ENCODE measurements at places on chromosomes 3 and 15.

- DNase-seq = no peak
Measured at GRCh38 chr15:48963524-48964113, at the start of gene SHC4. SHC4 (minus strand) TSS chr15:48963919; CDS start chr15:48963015, 904 bp downstream.

GRCh38 chr3:55623786-55624185 is 136.7 kb upstream of the WNT5A start:
- no peak for DNase-seq

GRCh38 chr15:45918839-45919238 is 284.0 kb downstream of the SQOR start:
- no peak for DNase-seq

GRCh38 chr3:183844606-183845005 is 19.2 kb upstream of the MAP6D1 start:
- DNase-seq = no peak

DNA sequence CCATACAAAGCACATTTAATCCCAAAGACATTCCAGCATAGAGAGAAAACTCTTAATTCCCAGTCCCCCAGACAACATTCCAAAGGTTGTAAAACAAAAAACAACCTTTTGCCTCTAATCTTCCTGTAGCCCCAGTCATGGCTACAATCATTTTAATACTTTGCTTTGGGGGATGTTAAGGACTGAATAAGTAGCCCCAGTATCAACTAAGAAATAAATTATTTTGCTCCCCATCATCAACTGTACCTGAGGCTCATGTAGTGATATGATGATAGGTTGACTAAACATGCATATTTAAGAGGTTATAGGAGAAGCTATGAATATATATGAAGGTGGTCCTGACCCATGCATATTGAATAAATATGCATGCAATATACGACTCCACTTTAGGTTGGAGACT is 40.6 kb downstream of the PRR20G start:
- no peak for DNase-seq

GRCh38 chr3:196168808-196169391 is 42.3 kb downstream of the ZDHHC19 start:
- DNase-seq = no peak

DNA sequence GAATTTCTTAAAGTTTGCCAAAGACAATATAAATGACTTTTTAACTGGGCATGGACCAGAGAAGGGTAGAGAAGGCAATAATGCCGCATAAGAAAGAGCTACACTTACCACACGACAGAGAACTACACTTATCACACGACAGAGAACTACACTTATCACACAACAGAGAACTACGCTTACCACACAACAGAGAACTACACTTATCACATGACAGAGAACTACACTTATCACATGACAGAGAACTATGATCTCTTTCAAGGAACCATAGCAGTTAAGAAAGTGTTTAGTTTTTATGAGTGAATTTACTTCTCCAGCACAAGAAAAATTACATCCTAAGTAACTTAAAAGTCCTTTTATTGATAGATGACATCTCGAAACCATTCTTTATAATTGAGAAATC is 32.0 kb downstream of the DCUN1D1 start:
- DNase-seq = no peak

DNA sequence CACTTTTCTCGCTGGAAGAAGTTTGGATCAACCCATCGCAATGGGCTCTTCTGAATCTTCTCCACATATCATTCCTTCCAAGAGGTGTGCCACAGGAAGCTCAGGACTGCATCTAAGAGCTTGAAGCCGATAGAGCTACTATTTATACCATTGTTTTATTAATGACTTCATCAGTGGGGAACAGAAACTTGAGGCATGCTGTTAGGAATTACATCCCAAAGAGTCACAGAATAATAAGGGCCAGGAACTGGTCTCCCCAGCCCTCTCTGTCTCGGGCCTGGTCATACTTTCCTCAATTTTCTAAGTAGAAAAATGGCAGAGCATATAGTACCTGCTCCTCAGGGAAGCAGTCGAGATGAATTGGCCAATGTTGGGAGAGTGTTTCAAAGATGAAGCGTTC is 16.9 kb upstream of the C15orf61 start:
- DNase-seq = no peak

DNA sequence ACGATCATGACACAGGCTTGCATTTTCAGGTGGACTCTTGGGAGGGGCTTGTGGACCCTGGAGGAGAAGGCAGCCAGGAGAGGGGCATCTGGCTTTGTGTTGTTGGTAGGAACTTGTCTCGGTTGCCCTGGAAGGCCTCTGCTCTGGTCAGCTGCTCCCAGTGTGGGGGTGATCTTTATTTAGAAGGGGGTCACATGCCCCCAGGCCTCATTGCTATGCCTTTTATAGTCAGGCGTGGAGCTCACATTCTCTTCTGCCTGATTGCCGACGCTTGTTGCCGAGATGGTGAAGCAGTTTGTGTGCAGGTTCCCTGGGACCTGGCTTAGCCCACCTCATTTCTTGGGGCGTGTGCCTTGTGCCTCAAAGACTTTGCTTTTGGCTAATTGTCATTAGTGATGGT is 66.6 kb downstream of the IGF1R start:
- DNase-seq = no peak

GRCh38 chr3:124168271-124168670 is 176.3 kb upstream of the ROPN1 start:
- no peak for DNase-seq

- DNase-seq = no peak
Measured at GRCh38 chr3:194401868-194402329, 2.8 kb upstream of the GP5 start.

- DNase-seq = no peak
Measured at GRCh38 chr3:181796641-181797040, 84.9 kb downstream of the SOX2 start.

DNA sequence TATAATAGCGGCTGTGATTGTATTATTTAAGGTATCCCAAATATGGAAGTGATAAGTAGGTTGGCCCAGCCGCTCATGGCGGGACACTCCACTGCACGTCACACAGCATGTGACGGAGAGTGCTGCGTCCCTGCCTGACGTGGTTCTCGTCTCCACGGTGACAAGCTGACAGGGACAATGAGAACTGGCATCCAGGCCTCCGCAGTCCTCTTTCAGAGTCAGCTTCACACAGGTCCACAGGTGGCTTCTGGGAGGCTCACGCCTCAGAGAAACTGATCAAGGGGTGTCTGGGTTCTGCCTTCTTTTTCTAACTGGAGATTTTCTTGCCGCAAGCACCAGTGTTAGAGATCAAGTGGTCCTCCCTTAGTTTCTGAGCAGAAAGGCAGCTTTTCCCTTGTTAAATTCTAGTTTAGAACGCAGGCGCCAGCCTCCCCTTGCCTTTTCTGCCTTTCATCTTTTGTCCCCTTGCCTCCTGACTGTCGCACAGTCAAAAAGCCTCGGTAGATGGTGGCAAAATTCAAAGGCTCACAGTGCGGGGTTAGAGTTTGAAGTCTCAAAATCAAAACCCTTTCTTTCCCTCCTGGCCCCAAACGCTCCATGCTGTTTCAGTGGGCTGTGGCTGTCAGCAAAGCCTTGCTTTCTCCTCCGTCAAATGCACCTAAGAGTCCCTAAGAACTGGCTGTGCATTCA is 120.9 kb downstream of the ATP10A start:
- no peak for DNase-seq

- DNase-seq = no peak
Measured at GRCh38 chr3:4746241-4746958, 232.8 kb upstream of the BHLHE40 start.

DNA sequence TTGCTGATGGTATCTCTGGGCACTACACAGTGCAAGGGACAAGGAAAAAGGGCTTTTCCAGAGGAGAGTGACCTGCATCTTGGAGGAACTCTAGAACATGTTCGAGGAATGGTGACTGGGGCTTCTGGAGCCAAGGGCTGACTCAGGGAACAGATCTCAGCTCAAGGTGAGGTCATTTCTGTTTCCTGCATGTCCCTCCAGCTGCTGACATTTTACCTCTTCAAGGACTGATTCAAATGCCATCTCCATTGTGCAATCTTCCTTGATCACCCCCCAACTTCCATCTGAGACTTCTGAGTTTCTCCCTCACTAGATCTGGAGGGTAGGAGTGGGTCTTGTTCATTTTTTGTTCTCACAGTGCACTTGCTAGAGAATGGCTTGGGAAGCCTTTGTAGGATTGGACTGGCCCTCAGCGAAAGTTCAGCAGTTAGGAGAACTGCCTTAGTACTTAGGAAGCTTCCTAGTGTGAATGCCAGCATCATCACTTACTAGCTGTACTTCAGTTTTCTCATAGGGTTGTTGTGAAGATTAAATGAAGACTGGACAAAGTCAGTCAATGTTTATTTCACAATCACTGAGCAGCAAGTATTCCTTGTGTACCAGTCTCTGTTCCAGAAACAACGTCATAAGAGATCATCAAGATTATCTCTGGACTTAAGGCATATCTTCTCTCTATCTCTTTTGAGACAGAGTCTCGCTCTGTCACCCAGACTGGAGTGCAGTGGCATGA is 2.6 kb upstream of the IDH3A start:
- no peak for DNase-seq

Measured in NCI-H187 (cell line).